ENCODE measurements at places on chromosomes 6 and 20.
A peak's percentile ranks its signal among the peaks of the same experiment; 100 is the strongest.

GRCh38 chr20:31835977-31836852, 9.2 kb downstream of the FOXS1 start:
- DNase-seq: peak; percentile 92

- no peak for DNase-seq
These were observed 3.2 kb downstream of the OLIG3 start for GRCh38 chr6:137490961-137491360.

- DNase-seq: peak; percentile 38
These were observed 13.8 kb upstream of the PM20D2 start for GRCh38 chr6:89132057-89132456.

DNA sequence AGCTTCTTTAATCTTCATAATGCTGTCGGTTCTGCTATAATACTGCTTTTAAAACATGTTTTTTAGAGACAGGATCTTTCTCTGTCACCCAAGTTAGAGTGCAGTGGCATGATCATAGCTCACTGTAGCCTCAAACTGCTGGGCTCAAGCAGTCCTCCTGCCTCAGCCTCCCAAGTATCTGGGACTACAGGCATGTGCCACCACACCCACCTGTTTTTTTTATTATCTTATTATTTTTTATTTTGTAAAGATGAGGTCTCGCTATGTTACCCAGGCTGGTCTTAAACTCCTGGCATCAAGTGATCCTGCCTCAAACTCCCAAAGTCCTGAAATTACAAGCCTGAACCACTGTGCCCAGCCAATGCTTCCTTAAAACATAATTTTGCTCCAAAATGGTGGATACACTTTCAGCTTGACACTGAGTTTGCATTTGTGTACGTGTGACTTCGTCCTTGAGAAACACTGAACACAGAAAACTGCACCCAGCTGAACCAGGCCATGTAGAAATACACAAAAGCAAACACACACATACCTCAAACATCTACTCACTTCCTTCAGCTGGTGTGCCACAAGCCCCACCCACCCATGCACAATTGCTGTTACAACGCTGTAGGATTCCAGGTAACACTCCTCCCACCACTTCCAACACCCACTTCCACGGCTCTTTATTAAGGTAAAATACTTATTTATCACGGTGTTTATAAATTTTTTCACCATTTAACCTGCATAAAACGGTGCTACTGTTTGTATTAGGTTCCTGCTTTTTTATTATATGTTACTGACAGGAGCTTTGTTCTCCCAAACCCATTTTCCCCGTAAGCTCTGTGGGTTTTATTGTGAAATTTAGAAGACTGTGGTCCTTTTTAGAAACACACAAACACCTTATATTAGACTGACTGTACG, 109.1 kb downstream of the TSHZ2 start:
- no peak for DNase-seq

- DNase-seq: no peak
These were observed 111.0 kb downstream of the NCOA3 start for GRCh38 chr20:47612670-47613069.

- no peak for DNase-seq
These were observed 28.3 kb downstream of the SAYSD1 start for GRCh38 chr6:39086711-39087110.

DNA sequence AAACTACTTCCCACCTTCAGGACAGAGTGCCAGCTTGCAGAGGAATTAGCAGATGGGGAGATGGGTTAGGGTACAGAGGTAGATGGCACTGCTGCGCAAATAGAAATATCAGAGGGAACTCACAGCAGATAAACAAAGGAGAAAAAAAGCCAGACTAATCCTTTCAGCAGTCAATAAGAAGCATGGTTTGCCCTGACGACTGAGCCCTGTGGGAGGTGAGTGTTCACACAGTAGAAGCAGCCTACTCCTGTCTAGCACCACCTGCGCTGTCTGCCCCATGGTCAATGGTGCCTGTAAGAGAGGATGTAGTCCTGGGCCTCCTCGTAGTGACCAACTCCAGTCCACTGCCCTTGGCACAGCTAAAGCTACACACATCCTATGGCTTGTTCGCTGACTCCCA, 174.1 kb downstream of the IBTK start:
- no peak for DNase-seq

GRCh38 chr6:139375226-139376016, 973 bp upstream of the CITED2 start:
- DNase-seq: peak; percentile 97

- no peak for DNase-seq
These were observed 306.8 kb upstream of the CNR1 start for GRCh38 chr6:88472851-88473525.

- no peak for DNase-seq
These were observed 21.6 kb upstream of the ZNF831 start for GRCh38 chr20:59141818-59142581.

DNA sequence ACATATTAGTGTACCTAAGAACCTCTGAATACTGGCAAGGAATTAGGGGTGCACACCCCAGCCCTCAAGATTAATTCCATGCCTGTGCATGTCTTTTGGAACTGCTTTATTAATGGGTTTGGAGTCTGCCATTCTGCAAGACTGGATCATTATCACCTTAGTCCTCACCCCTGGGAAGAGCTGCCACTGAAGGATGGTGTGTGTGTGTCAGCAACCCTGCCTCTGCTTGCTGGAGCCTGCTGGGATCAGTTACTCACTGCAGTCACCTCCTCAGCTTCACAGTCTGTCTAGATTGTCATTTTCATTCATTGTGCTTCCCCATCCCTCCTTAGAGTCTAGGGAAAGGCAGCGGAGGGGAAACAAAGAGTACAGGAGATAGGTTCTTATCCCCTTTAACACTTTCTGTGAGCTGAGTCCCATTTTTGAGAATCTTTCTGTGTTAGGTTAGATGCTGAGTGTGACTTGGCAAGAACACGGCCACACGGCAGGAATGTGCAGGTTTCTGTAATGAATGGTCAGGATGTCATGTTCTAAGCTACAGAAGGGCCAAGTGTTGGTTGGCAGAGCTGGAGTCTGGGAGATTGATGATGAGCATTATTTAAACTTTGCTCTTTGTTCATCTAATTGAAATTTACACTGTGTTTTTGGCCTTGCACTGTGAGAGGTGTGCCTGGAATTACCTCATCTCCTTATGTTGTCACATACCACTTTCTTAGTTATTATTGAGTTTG, 21.1 kb downstream of the GHRH start:
- no peak for DNase-seq

GRCh38 chr6:347951-348859, 43.3 kb upstream of the IRF4 start:
- DNase-seq: no peak

DNA sequence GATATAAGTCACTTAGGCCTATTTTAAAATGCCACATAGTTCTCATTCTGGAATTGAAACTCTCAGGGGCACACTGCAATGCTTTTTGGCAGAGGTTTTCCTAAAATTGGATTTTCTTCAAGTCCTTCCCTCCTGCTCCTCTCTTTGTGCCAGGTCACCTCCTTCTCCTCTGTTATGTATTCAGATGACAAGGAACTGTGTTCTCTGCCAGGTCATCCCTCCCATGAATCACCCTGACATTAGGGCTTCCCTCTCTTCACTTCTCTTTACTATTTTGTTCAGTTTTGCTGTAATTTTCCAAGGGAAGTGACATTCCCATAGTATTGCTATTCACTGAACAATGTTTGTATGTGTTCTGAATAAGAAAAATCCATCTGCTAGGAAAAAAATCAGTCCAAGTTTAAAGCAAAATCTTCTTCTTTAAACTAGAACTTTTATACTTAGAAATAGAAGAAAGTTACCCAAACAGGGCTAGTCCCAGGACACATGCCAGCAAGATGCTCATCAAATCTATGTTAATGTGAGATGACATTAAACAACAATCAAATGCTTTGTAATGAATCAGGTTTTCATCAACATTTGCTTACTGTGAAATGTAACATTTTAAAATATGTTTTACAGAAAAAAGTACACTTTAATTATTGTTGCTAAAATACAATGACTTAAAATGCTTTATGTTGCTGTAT, 461.1 kb downstream of the MMUT start:
- no peak for DNase-seq

- no peak for DNase-seq
These were observed 106.3 kb downstream of the ADTRP start for GRCh38 chr6:11672256-11672655.

GRCh38 chr6:152012227-152012626, 204.7 kb downstream of the ESR1 start:
- no peak for DNase-seq

- DNase-seq: peak; percentile 82
These were observed 50.1 kb downstream of the PHF3 start for GRCh38 chr6:63685446-63686379.

DNA sequence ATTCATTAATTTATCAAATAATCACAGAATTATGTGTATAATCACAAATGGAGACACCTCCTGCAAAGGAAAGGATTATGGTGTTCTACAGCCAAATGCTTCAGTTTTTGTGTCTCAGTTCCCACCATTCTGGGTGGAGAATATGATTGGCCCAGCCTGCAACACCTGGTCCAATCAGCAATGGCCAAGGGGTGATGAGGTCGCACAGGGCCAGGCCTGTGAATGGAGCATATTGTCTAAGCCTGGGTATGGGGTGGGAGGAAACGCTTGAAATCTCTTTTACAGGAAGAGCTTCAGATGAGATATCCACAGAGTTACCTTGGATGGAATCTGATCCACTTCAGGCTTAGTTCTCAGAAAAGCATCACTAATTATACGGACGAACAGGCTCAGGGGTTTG, 271.6 kb downstream of the DHX35 start:
- DNase-seq: no peak

GRCh38 chr6:15580326-15580725, 82.5 kb downstream of the DTNBP1 start:
- DNase-seq: peak; percentile 37

DNA sequence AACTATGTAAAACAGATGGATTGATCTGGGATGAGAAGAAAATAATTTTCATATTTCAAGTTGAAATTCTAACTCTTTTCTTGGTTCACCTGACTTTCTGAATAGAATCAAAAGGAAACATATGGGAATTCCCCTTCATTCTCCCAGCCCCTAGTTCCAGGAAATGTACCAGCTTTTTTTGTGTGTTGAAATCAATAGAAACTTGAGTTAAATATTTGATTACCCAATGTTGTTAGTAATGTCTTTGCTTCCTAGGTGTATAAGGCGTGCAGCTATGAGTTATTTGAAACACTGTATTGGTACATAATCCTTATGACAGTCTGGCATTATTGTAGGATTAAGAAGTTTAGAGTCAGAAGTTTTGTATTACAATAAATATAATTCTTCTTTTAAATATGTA, 21.5 kb downstream of the VNN2 start:
- DNase-seq: no peak

Measured in MV-4-11 (cell line).